ENCODE measurements at places on chromosomes 5 and 9.

- peak; percentile 80 for DNase-seq
Observed at GRCh38 chr9:74496819-74497747, at the start of gene RORB. RORB (plus strand) TSS chr9:74497335; CDS start chr9:74497977, 642 bp downstream.

DNA sequence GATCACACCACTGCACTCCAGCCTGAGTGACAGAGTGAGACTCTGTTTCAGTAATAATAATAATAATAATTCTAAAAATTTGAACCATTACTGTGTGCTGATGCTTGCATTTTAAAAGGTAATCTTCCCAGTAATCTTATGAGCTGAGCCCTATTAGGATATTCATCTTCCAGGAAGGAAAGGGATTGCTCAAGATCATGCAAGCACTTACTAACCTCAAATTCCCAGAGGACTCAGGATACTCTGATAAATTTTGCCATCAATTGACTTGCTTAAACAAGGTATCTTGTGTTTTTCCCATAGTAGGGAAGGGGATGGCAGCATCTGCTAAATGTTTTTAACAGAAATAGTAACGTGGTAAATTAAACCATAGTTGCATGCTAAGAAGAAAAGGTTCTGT, 176.4 kb upstream of the MRPS30 start:
- DNase-seq = no peak

DNA sequence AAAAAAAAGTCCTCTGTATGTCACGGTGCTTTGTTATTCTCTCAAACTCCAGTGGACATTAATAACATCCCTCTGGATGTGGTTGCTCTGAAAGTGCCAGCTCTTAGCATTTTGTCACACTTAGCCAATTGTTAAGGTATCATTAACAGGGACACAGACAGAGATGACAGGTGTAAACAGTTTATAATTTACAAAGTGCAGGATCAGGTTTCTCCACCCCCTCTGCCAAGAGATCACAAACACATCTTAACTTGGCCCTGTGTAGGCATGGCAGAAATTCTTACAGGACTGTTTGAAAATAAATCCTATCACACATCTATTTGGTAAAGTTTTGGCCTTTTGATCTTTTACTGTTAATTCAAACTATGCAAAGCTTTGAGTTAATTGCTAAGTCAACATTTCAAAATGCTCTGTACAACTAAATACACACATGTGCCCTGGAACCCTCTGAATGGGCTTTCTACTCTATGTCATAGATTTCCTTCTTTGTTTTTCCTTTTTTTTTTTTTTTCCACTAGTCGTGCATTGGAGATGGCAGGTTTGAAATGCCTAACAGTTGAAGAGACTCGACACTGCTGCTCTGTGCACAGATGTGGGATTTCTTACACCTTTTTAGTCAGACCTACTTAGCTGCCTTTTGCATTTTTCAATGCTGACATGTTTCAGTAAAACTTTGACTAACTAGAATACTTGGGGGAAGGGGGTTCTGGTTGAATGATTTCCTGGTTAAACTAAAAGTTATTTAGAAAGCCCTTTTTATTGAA, 41.7 kb downstream of the SEMA6A start:
- no peak for DNase-seq

- DNase-seq = no peak
Observed at GRCh38 chr5:83255268-83255667, 177.9 kb downstream of the XRCC4 start.

- DNase-seq = peak; percentile 24
Observed at GRCh38 chr5:110086658-110087388, 397.1 kb downstream of the MAN2A1 start.

- no peak for DNase-seq
Observed at GRCh38 chr5:38645508-38645907, 89.1 kb upstream of the LIFR start.

- DNase-seq = no peak
Observed at GRCh38 chr9:20532584-20532983, 89.7 kb downstream of the MLLT3 start.

DNA sequence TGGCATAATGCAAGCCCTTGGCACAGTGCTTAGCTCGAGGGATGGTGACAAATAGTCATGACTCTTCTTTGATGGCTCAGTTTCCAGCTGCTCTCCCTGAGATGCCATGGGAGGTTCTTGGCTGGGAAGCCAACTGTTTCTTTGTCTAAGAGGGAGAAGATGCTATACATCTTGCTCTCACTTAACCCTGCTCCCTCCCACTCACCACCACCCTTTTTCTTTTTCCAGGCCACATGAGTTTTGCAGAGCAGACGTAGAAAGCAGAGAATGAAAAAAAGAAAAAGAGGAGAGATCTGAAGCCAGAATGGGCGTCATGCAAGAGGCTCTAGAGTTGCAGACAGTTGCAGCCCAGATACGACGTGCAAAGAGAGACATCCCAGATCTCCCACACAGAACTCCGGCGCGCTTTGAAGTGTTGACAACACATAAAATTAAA, 160.5 kb downstream of the FGF18 start:
- DNase-seq = peak; percentile 73

GRCh38 chr5:144464306-144464705, 293.6 kb downstream of the KCTD16 start:
- DNase-seq = no peak

DNA sequence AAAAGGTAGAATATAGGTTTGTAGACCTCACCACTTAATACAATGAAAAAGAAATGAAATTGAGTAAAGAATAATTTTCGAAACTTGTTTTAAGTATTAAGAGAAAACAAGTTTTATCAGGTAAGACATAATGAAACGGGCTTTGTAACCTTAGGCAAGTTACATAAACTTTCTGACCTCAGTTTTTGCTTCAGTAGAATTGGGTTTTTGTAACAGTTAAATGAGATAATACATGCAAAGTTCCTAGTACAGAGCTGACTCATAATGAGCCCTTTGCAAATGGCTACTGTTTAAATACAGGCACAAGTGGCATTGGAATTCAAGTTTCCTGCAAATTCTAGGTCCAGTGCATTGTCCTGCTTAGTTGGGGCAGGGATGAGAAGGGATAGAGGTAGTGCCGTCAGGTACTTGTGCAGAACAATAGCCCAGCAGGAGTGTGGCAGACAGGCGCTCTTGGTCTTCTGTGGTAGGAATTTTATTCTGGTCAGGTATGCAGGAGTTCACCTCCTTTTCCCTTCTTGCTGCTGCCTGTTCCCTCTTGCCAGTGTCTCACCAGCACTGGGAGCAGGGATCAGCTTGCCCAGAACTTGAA, 203.8 kb downstream of the PBX3 start:
- no peak for DNase-seq

DNA sequence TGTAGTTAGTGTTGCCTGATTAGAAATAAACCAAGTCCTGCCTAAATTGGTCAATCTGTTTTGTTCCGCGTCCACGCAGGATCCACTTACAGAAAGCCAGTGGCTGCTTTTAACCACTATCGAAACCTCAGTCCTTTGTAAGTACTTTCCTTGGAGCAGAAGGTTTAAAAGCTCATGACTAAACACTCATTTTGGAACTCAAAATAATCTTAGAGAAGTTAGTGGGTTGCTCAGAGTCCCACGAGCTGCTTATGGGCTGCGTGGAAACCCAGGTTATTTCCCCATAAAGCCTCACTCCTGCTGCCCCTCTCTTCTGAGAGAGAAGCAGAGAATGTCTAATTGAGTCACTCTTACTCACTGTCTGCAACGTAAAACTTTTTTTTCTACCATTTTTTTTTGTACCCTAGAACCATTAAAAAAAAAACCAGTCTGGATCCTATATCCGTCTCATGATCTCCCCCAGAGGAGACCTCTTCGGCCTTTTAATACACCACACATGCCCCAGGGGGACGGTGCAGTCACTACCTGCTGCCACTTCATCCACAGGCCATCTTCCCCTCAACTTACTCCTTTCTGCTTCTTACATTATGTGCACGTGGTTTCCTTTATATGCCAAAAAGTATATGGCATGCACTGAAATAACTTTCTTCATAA, 7.6 kb downstream of the BASP1 start:
- DNase-seq = no peak

DNA sequence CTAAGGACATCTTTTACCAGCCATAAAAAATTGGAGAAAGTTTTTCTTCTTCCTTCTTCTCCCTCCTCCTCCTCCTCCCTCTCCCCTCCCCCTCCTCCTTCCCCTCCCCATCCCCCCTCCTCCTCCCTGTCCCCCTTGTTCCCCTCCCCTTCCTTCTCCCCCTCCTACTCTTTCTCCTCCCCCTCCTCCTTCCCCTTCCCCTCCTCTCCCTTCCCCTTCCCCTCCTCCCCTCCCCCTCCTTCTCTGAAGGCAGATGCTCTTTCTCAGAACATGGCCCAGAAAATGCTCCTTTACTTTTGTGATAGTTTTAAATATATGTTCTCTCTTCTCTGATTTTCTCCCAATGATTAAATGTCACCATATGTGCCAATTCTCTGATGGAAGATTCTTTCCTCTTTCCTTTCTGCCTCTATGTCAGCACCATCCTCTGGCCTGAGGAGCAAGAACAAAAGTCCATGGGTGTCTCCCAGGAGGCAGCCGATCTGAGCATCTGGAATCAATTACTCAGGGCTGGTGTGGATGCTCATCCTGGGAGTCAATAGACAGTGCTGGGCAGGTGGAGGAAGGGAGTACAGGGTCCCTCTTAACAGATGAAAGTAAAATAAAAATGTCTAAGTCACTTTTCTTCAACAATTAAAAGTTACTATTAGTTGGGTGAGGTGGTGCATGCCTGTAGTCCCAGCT, 63.0 kb upstream of the GNA14 start:
- DNase-seq = no peak

- no peak for DNase-seq
Observed at GRCh38 chr9:33320230-33320567, 29.9 kb downstream of the NFX1 start.

- DNase-seq = no peak
Observed at GRCh38 chr5:52661903-52662595, 125.7 kb upstream of the ITGA1 start.

GRCh38 chr9:78985084-78985738, 586.6 kb upstream of the TLE4 start:
- no peak for DNase-seq

GRCh38 chr5:123671042-123671441, 159.1 kb downstream of the CSNK1G3 start:
- DNase-seq = peak; percentile 44

GRCh38 chr5:1420211-1421195, 24.7 kb downstream of the SLC6A3 start:
- no peak for DNase-seq

DNA sequence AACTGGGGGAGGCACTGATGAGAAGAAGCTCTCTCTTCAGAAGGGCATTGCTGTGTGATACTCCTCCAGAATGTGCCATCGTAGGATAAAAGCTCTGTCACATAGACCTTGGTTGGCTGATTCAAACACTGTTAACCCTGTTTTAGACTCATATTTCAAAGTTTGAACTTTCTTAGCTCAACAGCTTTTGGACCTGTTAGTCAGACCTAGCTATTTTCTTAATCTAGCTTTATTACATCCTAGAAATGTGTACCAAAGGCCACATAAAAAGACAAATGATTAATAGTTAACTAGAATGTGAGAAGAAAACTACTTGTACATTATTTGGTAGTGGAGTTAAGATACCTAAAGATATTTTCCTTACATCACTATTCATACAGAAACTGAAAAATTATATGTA, 4.3 kb downstream of the RHOBTB3 start:
- no peak for DNase-seq

DNA sequence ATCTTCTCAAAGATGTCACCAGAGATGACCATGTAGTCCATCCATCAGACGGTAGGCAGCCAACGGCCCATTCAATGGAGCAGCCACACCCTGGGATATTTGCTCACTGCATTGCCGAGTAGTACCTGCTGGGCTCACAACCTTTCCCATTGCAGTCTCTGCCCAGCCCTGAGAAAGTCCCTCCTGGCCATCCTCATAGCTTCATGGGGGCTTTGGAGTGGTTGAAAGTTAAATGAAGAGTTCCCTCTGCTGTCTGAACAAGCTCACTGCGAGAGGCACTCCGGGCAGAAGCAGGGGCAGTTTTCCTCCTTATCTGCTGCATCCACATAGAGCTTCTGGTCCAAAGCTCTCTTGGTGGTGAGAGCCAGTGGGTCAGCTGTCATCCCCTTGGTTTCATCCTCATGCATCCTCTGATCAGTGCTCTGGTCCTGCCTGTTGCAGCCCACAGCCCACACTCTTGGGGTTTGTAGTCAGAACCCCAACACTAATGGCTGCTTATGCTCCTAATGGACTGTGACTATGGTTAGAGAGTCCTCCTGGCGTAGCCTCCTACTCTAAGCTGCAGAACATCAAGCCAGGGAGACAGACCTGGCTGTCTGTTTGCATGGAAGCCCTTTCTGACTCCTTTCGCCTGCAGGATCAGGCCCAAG, 23.3 kb downstream of the TNFSF8 start:
- DNase-seq = no peak

GRCh38 chr5:154466671-154467070, 11.4 kb downstream of the HAND1 start:
- DNase-seq = no peak

GRCh38 chr9:129352146-129352865, 174.2 kb upstream of the IER5L start:
- peak; percentile 75 for DNase-seq

DNA sequence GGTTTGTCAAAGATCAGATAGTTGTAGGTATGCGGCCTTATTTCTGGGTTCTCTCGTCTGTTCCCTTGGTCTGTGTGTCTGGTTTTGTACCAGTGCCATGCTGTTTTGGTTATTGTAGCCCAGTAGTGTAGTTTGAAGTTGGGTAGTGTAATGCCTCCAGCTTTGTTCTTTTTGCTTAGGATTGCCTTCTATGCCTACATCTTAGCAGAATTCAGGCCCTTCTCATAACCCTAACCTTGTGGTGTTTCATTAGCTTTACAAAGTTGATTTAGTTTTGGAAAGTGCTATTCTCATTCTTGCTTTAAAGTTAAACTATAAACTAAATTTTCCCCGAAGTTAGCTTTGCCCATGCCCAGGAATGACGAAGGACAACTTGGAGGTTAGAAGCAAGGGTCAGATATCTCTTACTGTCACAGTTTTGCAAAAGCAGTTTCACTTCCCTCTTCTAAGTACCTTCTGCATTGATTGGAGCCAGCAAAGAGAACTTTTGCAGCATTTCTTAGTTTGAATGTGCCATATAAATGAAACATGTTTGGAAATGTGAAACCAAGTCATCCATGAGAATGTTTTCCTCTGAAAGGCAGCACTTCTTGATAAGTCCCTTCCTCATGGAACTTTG, 274.3 kb upstream of the DMRT1 start:
- DNase-seq = no peak

DNA sequence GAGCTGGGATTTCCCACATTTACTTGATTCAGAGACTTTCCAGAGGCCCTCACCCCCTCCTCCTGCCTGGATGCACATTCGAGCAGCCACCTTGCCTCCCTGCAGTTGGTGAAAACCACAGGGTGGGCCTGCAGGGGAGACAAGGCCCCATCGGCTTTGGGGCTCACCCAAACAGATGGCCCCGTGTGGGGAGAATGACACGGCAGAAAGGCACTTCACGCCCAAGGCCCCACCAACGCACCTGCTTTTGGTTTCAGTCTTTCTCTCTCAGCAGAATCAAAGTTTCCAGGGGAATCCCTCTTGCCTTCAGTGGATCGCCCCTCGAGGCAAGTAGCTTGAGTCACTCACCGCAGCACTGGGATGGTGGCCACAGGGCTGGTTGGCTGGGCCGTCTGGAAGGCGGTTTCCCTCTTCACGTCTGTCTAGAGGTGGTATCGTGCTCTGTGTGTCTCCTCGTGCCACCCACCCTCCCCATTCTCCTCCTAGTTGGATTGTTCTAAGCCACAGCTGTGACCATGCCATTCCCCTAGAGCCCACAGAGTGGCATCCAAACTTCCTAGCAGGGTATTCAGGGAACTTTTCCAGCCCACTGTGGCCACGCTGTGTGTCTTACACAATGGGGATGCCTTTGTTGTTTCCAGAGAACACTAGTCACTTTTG, 31.8 kb downstream of the SEC61B start:
- DNase-seq = no peak

- DNase-seq = no peak
Observed at GRCh38 chr5:56301069-56301468, 67.9 kb upstream of the ANKRD55 start.

Measured in left hindlimb (tissue), 1 donor.